ENCODE measurements at places on chromosomes 5 and 9.

DNA sequence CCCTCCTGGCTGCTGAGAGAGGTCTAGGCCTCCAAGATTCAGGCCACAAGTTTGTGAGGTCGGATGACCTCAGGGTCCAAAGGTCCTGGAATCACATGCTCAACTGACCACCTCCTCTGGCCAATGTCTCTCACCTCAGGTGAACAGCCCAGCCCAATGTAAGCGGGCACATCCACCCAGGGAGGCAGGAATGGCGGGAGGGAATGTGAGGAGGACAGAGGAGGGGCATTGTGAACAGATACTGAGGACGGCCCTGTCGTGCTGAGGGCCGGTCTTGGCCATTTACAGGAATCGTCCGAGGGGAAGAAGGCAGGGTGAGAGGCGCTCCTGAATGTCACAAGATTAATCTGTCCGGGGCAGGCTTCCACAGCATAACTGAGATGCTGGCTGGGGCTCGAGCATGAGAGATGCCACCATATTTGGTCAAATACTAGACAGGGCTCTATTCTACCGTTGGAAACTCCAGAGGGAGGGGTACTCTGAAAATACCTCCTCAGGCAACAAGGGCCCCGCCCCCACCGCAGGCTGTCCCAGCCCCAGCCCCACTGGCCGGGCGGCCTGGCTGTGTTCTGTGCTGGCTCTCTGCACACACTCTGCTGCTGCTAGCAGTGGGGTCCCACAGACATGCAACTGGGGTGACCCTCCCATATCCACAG lies 1.5 kb upstream of the IL17B start:
- no peak for DNase-seq

GRCh38 chr5:58731641-58732040 lies 148.8 kb downstream of the RAB3C start:
- no peak for DNase-seq

GRCh38 chr9:97703437-97704344 lies 6.6 kb upstream of the XPA start:
- DNase-seq, result peak; percentile 2

GRCh38 chr5:40681363-40682153 lies 1.8 kb downstream of the PTGER4 start:
- DNase-seq, result no peak

DNA sequence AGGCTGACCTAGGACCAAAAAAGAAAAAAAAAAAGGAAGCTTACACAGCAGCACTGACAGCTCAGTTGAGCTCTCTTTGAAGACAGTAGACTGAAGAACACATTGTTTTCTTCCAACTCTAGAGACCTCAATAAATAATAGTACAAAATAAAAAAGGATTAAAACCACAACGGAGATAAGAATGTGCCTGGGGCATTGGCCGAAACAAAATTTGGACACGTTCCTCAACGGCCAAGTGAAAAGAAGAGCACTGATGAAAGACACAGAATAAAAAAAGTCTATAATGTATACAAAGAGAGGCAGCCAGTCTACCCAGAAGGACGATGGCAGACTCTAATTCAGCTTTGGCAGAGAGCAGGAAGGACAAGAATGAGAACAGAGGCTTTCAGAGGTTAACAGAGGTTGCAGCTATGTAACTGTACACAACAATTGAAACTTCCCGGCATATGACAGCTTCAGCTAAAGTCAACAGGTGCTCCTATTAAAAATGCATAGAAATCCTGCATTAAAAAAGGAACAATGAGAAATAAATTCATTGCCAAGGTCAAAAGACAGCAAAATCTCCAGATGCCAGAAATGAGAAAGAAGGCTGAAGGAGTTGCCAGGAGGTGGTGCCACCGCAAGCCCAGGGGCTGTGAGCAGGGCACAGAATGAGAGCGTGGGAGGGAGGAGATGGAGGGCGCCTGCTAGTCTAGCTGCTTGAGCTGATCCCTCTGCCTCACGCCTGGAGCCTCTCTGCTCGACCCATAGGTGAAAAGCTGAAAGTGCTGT lies 113.9 kb downstream of the DCP2 start:
- DNase-seq, result no peak

GRCh38 chr9:78358329-78359051 lies 61.6 kb downstream of the PSAT1 start:
- DNase-seq, result no peak
